ENCODE measurements at places on chromosomes 2 and 18. TPM values are rescaled to one million over a fixed set of nuclear protein-coding genes. Genes with fewer than 3 reads are reported as not detected.

The GCG gene
- total RNA-seq: not detected

The OTOF gene
- not detected for total RNA-seq

The EPAS1 gene
- 159 TPM for total RNA-seq

The TWIST2 gene
- total RNA-seq: 46.2 TPM

The UGT1A4 gene
- not detected for total RNA-seq

The NCL gene
- total RNA-seq: 95.8 TPM

The TUBA3D gene
- not detected for total RNA-seq

The SPATA3 gene
- total RNA-seq: not detected

The YWHAQ gene
- total RNA-seq: 269 TPM

The LCT gene
- not detected for total RNA-seq

The GPBAR1 gene
- 0.24 TPM for total RNA-seq

The SIGLEC15 gene
- 1.9 TPM for total RNA-seq

The LOXHD1 gene
- not detected for total RNA-seq

The POLR1A gene
- total RNA-seq: 39.6 TPM

The ZNF892 gene
- total RNA-seq: 9.1 TPM

The FZD7 gene
- total RNA-seq: 21.3 TPM

The GPC1 gene
- 84.5 TPM for total RNA-seq

The SERPINB2 gene
- 19.6 TPM for total RNA-seq

The STARD6 gene
- not detected for total RNA-seq

The CTNNA2 gene
- total RNA-seq: under 0.01 TPM

The ALPI gene
- total RNA-seq: not detected

The FOXI3 gene
- total RNA-seq: not detected

The CCDC178 gene
- total RNA-seq: not detected

The CKAP2L gene
- total RNA-seq: 3.0 TPM

The TEKT4 gene
- total RNA-seq: not detected
